ENCODE measurements at places on chromosomes 3 and 15. TPM values are rescaled to one million over a fixed set of nuclear protein-coding genes. Genes with fewer than 3 reads are reported as not detected.

GRCh38 chr3:143850877-143851276 lies 2.6 kb upstream of the SLC9A9 start:
- H3K27ac ChIP-seq, result no peak overlapping the region
- no peak overlapping the region for H3K4me3 ChIP-seq

DNA sequence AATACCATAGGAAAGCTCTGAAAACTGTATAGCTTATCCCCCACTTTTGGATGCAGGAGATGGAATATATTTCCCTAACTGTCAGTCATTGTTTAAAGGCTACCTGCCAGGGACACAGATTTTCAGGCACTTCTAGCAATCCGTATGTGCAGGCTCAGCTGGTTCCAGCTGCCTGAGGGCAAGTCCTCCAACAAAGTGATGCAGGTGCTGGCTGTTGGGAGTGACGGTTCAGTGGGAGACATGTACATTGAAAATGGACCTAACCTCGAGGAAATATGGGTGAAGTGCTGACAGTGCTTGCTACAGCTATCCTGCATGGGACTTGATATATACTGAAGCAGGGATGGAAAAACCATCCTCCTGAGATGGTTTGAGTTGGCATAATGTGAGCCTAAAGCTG lies 153.1 kb upstream of the GAP43 start:
- no peak overlapping the region for H3K4me3 ChIP-seq
- no peaks in the 10 kb centered on the region for H3K36me3 ChIP-seq
- no peaks in the 10 kb centered on the region for H3K4me1 ChIP-seq
- H3K27ac ChIP-seq, result no peak overlapping the region
- no peak for DNase-seq

GRCh38 chr15:71316911-71317310 lies 201.6 kb downstream of the THSD4 start:
- no peaks in the 10 kb centered on the region for H3K36me3 ChIP-seq
- no peak for DNase-seq
- no peaks in the 10 kb centered on the region for H3K4me1 ChIP-seq
- no peaks in the 10 kb centered on the region for H3K27me3 ChIP-seq

GRCh38 chr3:101978348-101978747 lies 129.0 kb downstream of the NFKBIZ start:
- H3K27me3 ChIP-seq, result no peaks in the 10 kb centered on the region
- H3K36me3 ChIP-seq, result no peaks in the 10 kb centered on the region
- H3K4me3 ChIP-seq, result no peak overlapping the region
- no peaks in the 10 kb centered on the region for H3K4me1 ChIP-seq
- no peak overlapping the region for H3K27ac ChIP-seq
- no peak for DNase-seq

DNA sequence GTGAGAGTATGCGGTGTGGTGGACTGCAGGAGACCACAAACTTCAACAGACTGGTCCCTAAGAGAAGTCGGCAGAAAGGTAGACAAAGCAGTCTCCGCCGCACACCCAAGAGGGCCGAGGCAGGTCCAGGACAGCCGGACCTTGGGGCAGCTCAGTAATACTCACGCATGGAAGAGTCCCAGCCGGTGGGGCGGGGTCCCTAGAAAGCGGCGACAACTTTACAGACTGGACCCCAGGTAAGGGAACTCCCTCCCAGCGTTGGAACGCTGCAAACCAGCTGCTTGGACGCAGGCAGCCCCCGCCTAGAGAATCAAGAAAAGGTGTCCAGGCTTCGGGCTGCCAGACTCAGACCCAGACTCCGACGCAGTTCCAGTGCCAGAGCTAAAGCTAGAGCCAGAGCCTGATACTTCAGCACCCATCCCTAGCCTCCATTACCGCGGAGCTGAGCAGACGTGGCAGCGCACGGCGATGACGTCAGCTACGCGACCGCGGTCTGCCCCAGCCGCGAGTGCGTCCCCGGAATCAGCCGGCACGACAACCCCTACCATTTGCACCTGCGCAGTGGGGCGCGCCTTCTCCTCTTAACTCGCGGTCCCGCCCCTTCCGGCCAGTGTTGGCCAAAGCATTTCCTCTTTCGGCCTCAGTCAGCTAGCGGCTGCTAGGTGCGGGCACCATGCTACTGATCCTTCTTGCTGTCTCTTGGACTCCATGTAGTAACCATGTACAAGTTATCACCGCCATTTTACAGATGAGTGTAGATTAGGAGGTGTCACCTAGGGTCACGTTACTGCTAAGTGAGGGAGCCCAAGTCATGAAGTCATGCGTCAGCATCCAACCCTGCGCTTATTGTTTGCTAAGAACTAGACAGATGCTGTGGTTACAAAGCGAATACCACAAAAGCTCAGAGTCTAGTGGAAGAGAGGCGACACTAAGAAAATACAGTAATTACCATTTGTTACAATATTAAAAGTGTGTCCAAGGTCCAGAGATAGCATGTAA lies at the start of gene TMEM39A:
Gene TMEM39A, minus strand, starts transcription at position 445 of the 999 bp plus-strand sequence. CDS start 1,541 bp downstream, outside the sequence.
- no peaks in the 10 kb centered on the region for H3K27me3 ChIP-seq
- H3K27ac ChIP-seq, result peak within 1 kb of the TSS; percentile 81
- peak; percentile 97 for DNase-seq

- no peak overlapping the region for H3K27ac ChIP-seq
- no peaks in the 10 kb centered on the region for H3K27me3 ChIP-seq
- no peak for DNase-seq
- no peaks in the 10 kb centered on the region for H3K36me3 ChIP-seq
- H3K4me3 ChIP-seq, result no peak overlapping the region
Observed at GRCh38 chr15:52496776-52497470, 31.8 kb downstream of the MYO5A start.

GRCh38 chr3:184568924-184569829 lies 7.6 kb downstream of the EPHB3 start:
- no peak overlapping the region for H3K4me3 ChIP-seq
- no peak for DNase-seq
- peaks cover 86% of the 10 kb centered on the region for H3K27me3 ChIP-seq
- no peaks in the 10 kb centered on the region for H3K36me3 ChIP-seq
- no peaks in the 10 kb centered on the region for H3K4me1 ChIP-seq

DNA sequence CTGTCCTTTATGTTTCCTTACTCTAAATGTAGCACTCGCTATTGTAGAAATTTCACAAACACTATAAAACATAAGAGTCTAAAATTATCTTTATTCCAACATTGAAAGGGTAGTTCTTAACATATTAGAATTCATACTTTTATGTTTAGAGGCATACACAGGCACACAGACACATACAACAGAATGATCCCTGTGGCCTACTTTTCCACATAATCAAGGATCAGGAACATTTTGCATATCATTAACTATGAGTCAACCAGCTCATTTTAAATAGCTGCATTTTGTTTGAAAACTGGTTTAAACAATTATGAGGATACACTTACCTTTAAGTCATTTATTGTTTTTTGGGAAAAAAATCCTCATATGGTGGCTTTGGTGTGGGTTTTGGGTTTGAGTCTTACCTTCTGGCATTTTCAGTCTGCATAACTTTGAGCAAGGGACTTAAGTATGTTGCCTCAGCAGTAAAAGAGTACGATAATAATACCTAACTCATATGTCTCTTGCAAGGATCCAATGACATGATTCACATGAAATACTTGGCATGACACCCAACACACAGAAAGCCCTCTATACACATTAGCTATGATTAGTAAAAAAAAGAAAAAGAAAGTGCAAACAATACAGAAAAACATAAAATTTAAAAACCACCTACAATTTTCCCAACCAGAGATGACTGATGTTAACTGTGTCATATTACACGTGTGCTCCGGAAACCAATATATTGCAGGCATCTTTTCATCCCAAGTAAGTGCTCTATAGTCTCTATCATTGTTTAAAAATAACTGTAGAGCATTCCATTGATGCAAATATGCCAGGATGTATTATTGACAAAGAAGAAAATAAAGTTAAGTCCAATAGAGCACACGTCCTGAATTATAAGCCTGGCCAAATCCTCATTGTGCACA lies 213.1 kb upstream of the ADAMTS9 start:
- no peak overlapping the region for H3K27ac ChIP-seq
- H3K36me3 ChIP-seq, result no peaks in the 10 kb centered on the region
- no peak for DNase-seq
- H3K27me3 ChIP-seq, result no peaks in the 10 kb centered on the region
- no peaks in the 10 kb centered on the region for H3K4me1 ChIP-seq
- H3K4me3 ChIP-seq, result no peak overlapping the region

DNA sequence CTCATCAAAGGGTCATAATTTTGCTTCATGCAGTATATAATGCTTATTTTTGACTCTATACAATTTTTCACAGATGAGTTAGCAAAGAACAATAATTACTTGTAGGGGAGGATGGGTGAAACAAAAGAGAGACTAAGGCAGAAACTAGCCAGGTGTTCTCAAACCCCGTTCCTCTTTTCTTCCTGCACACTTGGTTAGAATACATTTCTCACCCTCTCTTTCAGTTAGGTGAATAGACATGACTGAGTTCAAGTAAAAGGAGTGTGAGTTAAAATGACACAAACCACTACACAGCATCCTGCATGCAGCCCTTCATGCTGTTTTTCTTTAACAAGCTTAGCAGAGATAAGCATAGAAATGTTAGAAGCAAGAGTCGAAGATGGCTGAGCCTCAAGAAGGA lies 922.2 kb downstream of the TBL1XR1 start:
- H3K4me3 ChIP-seq, result no peak overlapping the region
- H3K27ac ChIP-seq, result no peak overlapping the region
- no peak for DNase-seq
- no peaks in the 10 kb centered on the region for H3K4me1 ChIP-seq
- H3K27me3 ChIP-seq, result no peaks in the 10 kb centered on the region

DNA sequence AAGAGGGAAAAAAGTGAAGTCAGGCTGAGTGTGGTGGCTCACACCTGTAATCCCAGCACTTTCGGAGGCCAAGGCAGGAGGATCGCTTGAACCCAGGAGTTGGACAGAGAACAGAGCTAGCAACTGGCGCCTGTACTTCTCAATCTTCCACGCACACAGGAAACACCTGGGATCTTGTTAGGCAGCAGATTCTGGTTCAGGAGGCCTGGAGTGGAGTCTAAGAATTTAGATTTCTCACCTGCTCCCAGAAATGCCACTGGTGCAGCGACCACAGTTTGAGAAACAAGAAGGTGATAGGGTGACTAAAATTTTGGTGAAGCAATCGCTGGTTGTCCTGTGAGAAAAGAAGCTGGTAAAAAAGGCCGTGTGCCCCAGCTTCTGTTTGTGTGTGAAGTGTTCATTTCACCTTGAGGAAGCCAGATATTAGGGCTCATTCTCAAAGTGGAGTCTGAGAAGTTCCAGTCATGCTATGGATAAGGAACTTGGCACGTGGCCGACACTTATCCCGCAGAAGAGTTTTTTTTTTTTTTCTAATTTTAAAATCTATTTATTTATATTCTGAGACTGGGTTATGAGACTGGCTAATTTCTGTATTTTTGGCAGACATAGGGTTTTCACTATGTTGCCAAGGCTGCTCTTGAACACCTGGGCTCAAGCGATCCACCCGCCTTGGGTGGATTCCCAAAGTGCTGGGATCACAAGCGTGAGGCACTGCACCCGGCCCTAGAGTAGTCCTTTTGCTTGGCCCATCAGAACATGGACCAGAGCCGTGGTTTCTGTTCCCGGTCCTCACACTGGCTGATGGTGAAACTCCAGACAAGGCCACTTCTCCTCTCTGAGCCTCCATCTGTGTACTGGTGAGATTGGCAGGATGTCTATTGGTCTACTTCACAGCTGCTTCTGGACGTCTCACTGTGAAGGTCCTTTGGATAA lies 324.6 kb upstream of the PROK2 start:
- no peaks in the 10 kb centered on the region for H3K36me3 ChIP-seq
- no peaks in the 10 kb centered on the region for H3K27me3 ChIP-seq
- H3K4me1 ChIP-seq, result peaks cover 10% of the 10 kb centered on the region
- no peak for DNase-seq
- H3K4me3 ChIP-seq, result no peak overlapping the region

GRCh38 chr15:83767741-83768140 lies 113.8 kb downstream of the ADAMTSL3 start:
- no peaks in the 10 kb centered on the region for H3K36me3 ChIP-seq
- DNase-seq, result no peak
- no peak overlapping the region for H3K4me3 ChIP-seq
- no peak overlapping the region for H3K27ac ChIP-seq

GRCh38 chr3:154188846-154189245 lies 67.7 kb downstream of the ARHGEF26 start:
- no peak overlapping the region for H3K27ac ChIP-seq
- H3K36me3 ChIP-seq, result no peaks in the 10 kb centered on the region
- no peaks in the 10 kb centered on the region for H3K4me1 ChIP-seq
- H3K27me3 ChIP-seq, result no peaks in the 10 kb centered on the region
- no peak overlapping the region for H3K4me3 ChIP-seq

- H3K4me1 ChIP-seq, result peaks cover 25% of the 10 kb centered on the region
- no peaks in the 10 kb centered on the region for H3K36me3 ChIP-seq
- no peak for DNase-seq
- no peaks in the 10 kb centered on the region for H3K27me3 ChIP-seq
- H3K27ac ChIP-seq, result no peak overlapping the region
Observed at GRCh38 chr15:99054025-99054387, 46.4 kb upstream of the PGPEP1L start.

DNA sequence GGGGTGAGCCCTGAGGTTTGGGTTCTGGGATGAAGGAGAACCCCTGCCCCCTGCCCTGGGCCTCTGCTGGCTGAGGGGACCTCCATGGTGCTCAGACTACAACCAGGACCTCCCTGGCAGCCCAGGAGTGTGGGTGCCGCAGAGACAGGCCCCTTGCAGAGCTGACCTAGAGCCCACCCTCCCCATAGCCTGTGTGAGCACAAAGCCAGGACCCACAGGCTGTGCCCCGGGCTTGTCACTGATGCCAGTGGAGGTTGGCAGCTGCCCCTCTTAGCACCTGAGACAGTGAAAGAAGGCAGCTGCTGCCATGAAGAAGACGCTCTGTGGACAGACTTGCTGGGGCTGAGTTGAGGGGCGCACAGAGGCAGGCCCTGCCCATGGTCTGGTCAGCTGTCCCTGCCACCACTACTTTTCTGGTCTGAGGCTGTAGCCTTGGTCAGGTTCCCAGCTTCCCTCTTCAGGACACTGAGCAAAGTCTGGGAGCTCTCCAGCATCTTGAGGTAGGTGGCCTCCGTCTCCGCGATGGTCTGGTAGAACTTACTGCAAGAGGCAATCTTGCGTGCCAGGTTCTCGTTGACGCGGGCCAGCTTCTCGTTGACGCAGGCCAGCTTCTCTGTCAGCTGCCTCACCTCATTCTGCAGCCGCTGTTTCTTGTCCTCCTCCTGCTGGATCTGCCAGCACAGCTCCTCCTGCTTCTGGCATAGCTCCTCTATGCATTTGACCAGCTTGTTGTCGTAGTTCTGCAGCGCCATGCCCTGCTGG lies 23.0 kb downstream of the USP4 start:
- H3K4me1 ChIP-seq, result no peaks in the 10 kb centered on the region
- no peak overlapping the region for H3K27ac ChIP-seq
- DNase-seq, result no peak
- no peaks in the 10 kb centered on the region for H3K27me3 ChIP-seq
- peaks cover 64% of the 10 kb centered on the region for H3K36me3 ChIP-seq

DNA sequence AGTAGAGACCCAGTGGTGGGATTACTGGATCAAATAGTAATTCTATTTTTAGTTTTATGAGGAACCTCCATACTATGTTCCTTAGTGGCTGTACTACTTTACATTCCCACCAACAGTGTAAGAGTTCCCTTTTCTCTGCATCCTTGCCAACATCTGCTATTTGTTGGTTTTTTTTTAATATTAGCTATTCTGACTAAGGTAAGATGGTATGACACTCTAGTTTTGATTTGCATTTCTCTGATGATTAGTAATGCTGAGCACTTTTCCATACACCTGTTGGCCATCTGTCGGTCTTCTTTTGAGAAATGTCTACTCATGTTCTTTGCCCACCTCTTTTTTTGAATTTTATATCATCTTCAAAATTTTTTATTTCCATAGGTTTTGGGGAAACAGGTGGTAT lies 34.2 kb upstream of the RAP2B start:
- no peak overlapping the region for H3K27ac ChIP-seq
- H3K4me1 ChIP-seq, result no peaks in the 10 kb centered on the region
- no peaks in the 10 kb centered on the region for H3K27me3 ChIP-seq
- H3K36me3 ChIP-seq, result no peaks in the 10 kb centered on the region

Gene MUSTN1
- 0.85 TPM for total RNA-seq

Gene STIMATE
- total RNA-seq, result 9.2 TPM

Gene SI
- 0.05 TPM for total RNA-seq

Gene FAM240A
- 0.05 TPM for total RNA-seq

Gene FBXO40
- under 0.01 TPM for total RNA-seq

All from thymus (tissue), 14 donors.